Chondrocyte (in vitro differentiated cells): ENCODE measurements at places on chromosomes 12 and 14. TPM values are rescaled to one million over a fixed set of nuclear protein-coding genes. Genes with fewer than 3 reads are reported as not detected.

The MFAP5 gene
- total RNA-seq: 16.2 to 40.2 TPM (median 38.0 TPM) in 3 replicates

The ASCL4 gene
- not detected in 3 replicates for total RNA-seq

The TBC1D30 gene
- 1.7 to 2.0 TPM (median 1.7 TPM) in 3 replicates for total RNA-seq

GRCh38 chr12:123489580-123489979 is 31.6 kb downstream of the SNRNP35 start:
- peaks cover 16% of the 10 kb centered on the region for H3K4me1 ChIP-seq
- no peak overlapping the region for H3K27ac ChIP-seq
- no peak overlapping the region for H3K4me3 ChIP-seq
- DNase-seq: no peak
- peaks cover 12% of the 10 kb centered on the region for H3K36me3 ChIP-seq

DNA sequence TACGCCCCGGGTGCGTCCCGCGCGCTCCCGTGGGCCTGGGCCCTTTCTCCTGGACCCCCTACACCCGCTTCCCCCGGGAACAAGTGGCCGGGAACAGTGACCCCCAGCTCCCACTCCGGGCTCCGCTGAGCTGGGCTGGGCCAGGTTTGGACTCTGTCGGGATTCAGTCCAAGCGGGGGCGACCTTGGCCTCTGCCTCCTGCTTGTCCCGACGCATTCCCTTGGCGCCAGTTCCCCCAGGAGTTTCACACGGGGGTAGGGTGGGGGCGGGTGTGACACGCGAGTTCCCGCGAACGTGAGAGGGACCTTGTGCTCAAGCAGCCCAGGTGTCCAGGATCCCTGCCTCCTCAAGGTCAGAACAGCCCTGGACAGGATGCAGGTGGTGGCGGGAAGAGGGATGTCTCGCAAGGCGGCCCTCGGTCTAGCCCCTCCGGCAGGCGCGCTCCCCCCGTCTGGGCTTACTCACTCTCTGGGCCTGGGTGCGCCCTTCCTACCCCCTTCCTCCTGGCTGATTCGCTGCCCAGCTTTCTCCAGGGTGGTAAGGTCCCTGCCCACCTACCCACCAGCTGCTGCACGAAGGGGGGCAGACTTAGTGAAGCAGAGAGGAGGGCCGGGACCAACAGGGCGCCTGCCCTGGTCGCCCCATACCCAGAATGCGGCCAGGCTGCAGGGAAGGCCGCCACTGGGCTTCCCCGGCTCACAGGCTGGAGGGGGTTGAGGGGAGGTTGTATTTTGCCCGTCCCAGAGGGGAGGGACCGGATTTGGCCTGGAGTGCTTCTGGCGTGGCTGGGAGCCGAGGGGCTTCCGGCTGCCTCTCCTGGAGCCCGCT is 862 bp downstream of the CRIP2 start:
- H3K4me1 ChIP-seq: peaks cover 42% of the 10 kb centered on the region
- H3K27ac ChIP-seq: peak overlapping the region; percentile 83
- no peak for DNase-seq

GRCh38 chr12:45644541-45644940 is 85.0 kb upstream of the ARID2 start:
- no peak for DNase-seq
- peaks cover under 1% of the 10 kb centered on the region for H3K36me3 ChIP-seq
- no peak overlapping the region for H3K27ac ChIP-seq
- H3K4me1 ChIP-seq: peaks cover 3% of the 10 kb centered on the region
- peaks cover 8% of the 10 kb centered on the region for H3K27me3 ChIP-seq

GRCh38 chr12:131794573-131794972 is 33.6 kb upstream of the MMP17 start:
- H3K27me3 ChIP-seq: no peaks in the 10 kb centered on the region
- DNase-seq: no peak
- peaks cover 28% of the 10 kb centered on the region for H3K36me3 ChIP-seq
- no peak overlapping the region for H3K27ac ChIP-seq
- H3K4me3 ChIP-seq: no peak overlapping the region

DNA sequence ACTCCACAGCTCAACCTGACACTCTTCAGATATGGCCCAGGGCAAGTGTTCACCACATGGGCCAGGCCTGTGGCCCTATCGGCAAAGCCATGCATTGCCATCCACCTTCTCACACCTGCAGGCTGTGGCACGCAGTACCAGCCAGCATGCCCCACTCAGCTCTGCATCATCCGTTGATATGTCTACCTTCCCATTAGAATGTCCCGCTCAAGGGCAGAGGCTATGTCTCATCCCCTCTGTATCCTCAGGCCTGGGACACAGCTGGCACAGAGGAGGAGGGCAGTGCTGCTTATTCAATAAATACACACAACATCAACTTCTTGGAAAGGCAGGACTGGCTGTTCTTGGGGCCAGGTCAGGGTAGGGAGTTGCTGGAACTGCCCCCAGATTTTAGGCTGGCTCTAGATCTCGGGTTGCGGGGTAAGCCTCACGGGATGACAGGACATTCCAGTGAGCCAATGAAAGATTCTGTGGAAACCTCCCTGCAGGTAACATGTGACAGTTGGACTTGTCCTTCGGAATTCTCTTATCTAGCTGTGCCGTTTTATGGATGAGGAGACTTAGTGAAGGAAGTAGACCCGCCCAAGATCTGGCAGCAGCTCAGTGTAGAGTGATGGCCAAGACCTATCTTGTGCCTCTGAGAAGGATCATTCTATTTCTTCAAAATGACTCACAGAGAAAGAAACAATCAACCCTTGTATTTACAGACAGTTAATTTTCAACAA is 25.6 kb downstream of the SYNE3 start:
- DNase-seq: no peak
- no peaks in the 10 kb centered on the region for H3K36me3 ChIP-seq
- H3K4me1 ChIP-seq: peaks cover 38% of the 10 kb centered on the region
- no peak overlapping the region for H3K4me3 ChIP-seq
- H3K27me3 ChIP-seq: no peaks in the 10 kb centered on the region

- no peaks in the 10 kb centered on the region for H3K36me3 ChIP-seq
- no peak overlapping the region for H3K4me3 ChIP-seq
These were observed 21.7 kb upstream of the RFC5 start for GRCh38 chr12:117994551-117995438.

DNA sequence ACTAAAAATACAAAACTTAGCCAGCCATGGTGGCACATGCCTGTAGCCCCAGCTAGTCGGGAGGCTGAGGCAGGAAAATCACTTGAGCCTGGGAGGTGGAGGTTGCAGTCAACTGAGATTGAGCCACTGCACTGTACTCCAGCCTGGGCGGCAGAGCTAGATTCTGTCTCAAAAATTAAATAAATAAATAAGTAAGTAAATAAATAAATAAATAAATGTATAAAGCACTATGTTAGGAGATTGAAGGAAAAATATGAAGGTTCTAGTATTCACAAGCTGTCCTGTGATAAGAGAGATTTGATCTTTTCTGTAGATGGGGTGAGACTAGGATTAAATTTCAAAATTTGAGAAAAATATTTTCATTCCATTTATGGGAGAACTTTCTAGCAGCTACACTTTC is 5.7 kb downstream of the DNAJC22 start:
- no peak for DNase-seq
- H3K27ac ChIP-seq: no peak overlapping the region
- H3K27me3 ChIP-seq: peaks cover under 1% of the 10 kb centered on the region
- no peaks in the 10 kb centered on the region for H3K36me3 ChIP-seq
- H3K4me3 ChIP-seq: no peak overlapping the region

- no peak overlapping the region for H3K4me3 ChIP-seq
- no peaks in the 10 kb centered on the region for H3K27me3 ChIP-seq
- DNase-seq: peak; percentile 59
- no peak overlapping the region for H3K27ac ChIP-seq
- H3K36me3 ChIP-seq: peaks cover 3% of the 10 kb centered on the region
These were observed 67.8 kb downstream of the CHGA start for GRCh38 chr14:92990456-92991430.

- no peaks in the 10 kb centered on the region for H3K36me3 ChIP-seq
- H3K4me1 ChIP-seq: peaks cover 4% of the 10 kb centered on the region
- no peak overlapping the region for H3K27ac ChIP-seq
- H3K4me3 ChIP-seq: no peak overlapping the region
- DNase-seq: no peak
These were observed 105.6 kb downstream of the VCPKMT start for GRCh38 chr14:50010752-50011151.

DNA sequence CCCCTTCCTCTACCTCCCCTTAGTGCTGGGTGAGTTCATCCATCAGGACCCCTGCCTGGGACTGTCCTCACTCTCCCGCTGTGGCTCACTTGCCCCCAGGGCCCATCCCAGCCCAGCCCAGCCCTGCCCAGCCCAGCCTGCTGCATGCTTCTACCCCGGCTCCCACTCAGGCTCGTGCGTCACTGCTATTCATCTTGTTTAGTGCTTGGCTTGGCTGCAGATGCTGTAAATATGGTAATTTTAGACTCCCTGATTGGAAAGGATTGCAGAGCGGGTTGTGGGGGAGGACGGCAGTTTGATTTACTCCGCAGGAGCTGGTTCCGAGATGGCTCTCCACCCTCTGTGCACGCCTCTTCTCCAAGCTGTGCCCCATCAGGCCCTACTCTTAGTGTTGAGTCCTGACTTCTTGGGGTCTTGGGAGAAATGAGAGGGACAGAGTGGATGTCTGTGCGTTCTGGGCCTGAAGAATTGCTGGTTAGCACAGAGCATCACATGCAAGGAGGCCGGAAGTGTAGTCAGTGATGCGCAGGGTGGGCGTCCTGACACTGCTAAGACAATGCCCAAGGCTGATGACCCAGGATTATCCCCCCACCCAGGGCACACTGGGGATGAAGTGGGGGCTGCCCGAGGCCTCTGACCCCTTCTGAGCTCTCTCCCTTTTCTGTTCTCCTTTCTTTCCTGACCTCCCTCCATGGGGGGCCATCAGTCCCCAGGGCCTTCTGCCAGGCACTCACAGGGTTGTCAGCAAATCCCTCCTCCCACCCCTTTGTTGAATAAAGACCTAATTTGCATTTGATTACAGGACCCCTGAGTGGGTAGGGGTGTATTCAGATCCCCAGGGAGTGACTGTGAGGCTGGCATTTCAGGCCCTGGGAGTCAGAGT is 244.4 kb downstream of the ZFP36L1 start:
- no peak overlapping the region for H3K4me3 ChIP-seq
- no peak for DNase-seq
- H3K36me3 ChIP-seq: no peaks in the 10 kb centered on the region
